ENCODE measurements at places on chromosomes 11 and 22. TPM values are rescaled to one million over a fixed set of nuclear protein-coding genes. Genes with fewer than 3 reads are reported as not detected.
A peak's percentile ranks its signal among the peaks of the same experiment; 100 is the strongest.

DNA sequence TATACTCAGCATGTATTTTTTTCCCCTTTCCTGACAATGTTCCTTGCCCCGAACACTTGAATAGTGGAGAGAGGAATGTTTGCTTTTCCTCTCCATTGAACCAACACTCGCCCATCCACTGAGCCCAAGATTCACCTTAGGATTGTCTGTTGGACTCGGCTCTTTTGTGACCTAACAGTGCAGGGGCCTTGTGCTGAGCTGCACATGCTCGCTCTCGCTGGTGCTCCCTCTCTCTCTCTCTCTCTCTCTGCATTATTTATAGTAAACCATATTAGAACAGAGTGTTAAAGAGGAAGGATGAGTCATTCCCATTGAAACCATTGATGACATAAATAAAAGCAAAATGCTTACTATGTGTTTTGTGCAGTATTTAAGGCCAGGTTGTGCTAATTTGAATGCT lies 20.7 kb downstream of the ZBTB16 start:
- no peak for DNase-seq

Gene OR51B2
- not detected for total RNA-seq

DNA sequence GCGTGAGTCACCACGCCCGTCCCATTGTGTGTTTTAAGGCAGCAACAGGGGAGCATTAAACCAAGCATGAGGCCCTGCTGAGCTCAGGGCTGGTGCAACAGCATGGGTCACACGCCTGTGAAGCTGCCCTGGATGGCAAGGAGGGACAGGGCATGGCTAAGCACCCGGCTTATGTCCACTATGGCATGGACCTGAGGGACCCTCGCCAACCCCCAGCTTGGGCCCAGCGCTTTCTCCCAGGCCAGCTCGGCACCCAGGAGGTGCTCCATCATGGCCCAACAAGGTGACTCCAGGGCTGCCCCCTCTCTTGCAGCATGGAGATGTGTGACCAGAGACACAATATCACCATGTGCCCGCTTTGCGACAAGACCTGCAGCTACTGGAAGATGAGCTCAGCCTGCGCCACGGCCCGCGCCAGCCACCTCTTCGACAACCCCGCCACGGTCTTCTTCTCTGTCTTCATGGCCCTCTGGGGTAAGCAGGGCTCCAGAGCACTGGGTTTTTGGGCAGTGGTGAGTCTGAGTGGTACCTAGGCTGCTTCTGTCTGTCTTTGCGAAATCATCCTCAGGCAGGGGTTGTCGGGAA lies 53.6 kb downstream of the ANO1 start:
- no peak for DNase-seq

DNA sequence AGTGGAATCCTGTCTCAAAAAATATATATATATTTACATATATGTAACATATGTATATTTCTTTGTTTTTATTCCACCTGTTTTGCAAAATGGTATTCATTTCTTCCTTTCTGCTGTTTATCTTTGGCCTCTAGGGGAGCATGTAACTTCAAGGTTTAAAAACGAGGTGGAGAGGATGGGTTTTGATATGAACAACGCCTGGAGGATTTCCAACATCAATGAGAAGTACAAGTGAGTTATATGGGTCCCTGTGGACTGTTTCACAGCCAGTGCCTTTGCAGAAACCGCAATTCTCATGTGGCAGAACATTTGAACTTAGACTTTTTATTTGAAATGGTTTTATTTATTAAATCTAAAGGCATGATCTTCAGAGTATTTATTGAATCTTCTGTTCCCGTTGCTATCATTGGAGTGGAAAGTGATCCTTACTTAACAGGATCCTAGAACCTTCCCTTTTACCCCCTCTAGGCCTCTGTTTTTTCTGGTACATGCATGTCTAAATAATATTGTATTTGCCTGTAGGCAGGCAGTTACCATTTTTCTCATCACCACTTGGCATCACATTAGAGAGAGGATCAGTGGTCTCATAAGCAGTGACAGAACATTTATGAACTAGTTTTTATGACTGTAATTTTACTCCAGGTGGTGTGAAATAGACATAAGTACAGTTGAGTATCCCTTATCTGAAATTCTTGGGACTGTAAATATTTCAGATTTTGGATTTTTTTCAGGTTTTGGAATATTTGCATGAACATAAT lies 81.5 kb upstream of the HORMAD2 start:
- DNase-seq, result no peak

DNA sequence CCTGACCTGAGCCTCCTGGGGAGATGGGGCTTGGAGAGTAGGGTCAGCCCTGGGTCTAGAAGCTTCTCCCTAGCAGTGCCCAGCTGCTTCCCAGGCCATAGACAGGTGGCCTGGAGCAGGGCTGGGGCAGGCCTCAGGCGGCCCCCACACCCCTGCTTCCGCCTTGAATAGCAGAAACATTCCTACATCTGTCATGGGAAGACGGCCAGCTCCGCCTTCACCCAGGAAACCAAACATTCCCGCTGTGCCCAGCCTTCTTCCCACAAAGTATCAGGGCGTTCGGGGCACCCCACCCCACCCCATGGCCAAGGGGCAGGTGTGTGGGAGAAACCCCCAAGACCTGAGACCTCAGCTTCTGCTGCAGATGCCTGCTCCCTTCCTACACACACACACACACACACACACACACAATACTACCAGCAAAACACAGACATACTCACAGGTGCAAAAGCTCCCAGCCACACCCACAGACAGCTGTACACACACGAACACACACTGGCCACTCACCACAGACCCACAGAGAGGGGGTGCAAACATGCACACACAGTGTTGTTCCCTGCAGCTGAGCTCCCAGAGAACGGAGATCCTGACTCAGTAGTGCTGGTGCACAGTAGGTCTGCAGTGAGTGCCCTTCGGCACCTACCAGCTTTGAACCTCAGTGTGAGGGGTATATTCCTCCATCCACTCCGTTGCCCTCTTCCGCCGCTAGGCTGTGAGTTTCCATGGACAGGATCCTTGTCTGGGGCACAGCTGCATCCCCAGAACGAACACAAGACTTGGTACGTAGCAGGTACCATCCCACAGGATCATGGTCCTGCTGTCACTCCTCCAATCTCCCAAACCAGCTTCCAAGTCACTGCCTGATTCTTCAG lies 37.4 kb downstream of the PDGFB start:
- no peak for DNase-seq

GRCh38 chr11:26997378-26997777 lies 3.5 kb downstream of the FIBIN start:
- DNase-seq, result no peak

DNA sequence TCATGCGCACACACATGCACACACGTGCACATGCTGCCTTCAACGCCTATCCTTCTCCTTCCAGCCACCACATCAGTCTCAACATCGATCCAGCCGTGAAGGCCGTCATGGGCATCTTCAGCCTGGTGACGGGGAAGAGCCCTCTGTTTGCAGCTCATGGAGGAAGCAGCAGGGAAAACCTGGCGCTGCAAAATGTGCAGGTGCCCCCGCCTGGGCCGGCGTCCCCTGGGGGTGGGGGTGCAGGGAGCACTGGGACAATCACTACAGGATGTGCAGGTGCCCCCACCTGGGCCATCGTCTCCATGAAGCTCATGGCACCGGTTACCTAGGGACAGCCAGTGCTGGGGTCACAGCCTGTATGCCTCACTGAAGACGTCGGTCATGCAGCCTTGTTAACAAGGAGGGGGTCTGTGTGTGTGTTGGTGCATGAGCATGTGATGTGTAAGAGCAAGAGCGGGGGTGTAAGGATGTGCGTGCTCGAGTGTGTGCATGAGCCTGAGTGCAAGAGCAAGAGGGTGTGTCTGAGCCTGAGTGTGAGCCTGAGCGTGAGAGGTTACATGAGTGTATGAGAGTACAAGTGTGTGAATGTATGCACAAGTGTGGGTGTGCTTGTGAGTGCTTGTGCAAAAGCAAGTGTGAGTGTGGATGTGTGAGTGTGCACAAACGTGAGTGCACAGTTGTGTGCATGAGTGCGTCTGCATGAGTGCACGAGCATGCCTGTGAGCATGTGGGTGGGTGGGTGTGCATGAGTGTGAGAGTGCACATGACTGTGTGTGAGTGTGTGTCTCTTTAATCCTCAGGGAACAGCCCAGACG lies 31.5 kb downstream of the NADSYN1 start:
- DNase-seq, result no peak

GRCh38 chr11:123209591-123209990 lies 14.5 kb upstream of the CLMP start:
- no peak for DNase-seq

GRCh38 chr11:79083352-79083751 lies 357.5 kb downstream of the TENM4 start:
- DNase-seq, result no peak

DNA sequence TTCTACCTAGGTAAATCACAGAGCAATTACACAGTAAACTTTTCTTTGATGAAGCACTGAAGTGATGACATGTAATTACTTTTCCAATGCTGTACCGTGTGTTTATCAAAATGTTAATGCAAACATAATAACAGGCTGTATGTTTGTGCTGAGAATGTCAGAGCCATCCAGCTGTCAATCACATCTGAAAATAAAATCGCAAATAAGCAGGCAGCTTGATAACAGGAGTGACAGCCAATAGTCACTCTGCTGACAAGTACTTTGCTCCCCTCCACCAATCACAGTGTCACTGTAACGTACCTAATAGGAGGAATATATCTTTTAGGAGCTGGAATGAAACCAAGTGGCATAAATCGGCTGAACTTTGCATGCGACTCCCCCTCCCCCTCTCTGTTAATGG lies 119.7 kb downstream of the KIRREL3 start:
- DNase-seq, result no peak

GRCh38 chr11:117814766-117815261 lies 9.7 kb downstream of the FXYD2 start:
- DNase-seq, result peak; percentile 54

DNA sequence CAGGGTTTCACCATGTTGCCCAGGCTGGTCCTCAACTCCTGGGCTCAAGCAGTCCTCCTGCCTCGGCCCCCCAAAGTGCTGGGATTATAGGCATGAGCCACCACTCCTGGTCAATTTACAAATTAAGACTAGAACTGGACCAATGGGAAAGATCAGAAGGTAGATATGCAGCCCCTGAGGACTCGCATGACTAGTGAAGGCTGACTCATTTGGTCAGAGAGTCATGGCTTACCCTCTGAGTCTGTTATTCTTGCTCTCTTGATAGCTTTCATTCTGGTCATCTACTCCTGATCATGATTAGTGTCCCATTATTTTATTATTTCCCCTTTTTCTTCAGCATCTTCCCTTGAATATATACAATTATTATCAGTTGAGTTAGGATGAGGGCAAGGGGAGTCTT lies 2.7 kb upstream of the LDHAL6A start:
- DNase-seq, result no peak

DNA sequence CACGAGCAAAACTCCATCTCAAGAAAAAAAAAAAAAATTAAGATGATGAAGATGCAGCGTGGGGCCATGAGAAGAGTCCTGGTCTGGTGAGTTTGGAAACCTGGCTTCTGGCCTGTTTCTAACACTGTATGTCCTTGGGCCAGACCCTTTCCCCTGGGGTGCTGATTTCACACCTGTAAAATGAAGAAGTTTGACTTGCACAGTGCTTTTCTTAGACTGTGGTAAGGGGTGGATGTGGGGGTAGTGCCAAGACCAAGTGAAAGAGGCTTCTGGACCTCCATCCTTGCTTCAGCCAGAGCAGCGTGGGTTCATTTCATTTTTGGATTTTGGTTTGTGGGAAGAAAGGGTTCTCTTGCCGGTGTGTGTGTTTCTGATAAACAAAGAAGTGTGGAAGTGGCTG lies 42.1 kb downstream of the PTPRJ start:
- no peak for DNase-seq

DNA sequence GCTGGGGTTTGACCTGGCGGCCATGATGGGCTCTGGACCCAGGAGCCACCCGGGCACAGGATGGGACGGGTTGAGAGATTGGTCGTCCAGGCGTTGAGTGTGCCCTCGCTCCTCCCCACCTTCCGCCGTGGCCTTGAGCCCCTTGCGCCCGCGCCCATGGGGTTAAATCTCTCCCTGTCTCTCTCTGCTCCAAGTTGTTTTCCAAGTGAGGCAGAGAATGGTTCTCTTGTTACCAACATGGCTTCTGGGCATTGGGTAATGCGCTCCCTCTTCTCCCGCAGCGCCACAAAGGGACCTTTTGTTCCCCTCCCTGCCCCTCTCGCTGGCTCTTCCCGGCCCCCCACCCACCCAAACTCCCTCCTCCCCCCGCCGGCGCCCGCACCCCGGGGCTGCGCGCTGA lies 18.8 kb upstream of the PICK1 start:
- DNase-seq, result no peak

Gene INS
- total RNA-seq, result not detected

DNA sequence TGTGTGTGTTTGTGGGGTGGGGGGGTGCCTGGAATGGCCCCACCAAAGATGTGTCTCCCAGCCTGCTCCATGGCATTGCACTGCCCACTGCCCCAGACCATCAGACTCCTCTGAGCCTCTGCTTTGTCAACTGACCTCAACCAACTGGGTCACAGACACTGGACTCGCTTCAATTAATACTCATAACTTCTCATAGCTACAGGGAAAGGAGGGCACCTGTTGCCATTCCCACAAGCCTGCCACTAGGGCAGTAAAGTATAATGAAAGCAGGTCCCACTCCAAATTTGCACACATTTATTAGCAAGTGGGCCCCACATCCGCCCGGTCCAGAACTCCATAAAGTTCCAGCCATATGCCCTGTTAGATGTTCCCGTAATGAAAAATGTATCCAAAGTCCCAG lies 70.5 kb upstream of the PRDM11 start:
- DNase-seq, result no peak

DNA sequence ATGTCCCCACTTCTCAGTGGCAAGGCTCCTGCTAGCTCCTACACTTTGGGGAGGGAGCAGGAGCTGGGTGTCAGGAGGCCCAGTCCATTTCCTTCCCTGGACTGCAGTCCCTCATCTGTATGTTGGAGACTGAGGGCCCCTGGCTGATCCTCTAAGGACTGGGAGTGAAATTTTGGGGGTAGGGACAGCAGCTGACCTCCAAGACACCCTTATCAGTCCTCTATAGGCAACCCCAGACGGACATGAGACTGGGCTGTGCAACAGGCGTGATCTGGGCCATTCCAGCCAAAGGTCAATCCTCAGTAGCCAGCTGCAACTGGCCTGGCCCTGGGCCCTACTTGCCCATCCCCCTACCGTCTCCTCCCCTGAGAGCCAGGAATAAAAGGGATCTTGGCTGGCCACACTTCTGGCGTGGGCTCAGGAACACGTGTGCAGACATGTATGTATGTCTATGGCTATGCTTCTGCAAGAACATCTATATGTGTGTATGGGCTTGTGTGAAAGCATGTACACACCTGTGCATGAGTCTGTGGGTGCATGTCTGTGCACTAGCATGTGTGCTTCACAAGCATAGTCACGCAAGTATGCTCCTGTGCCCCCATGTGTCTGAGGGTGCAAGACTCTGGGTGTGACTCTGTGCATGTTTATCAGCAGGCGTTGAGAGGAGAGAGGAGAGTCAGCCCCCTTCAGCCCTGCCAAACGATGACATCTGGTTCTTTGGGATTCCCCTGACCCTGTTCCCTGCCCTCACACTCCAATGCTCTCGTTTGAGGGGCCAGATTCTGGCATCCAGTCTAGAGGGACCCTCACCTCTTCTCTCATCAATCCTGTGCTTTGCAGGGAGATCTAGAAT lies 24.6 kb upstream of the DGAT2 start:
- no peak for DNase-seq

Gene NXPE4
- not detected for total RNA-seq

GRCh38 chr11:16117989-16118756 lies 238.2 kb downstream of the SOX6 start:
- no peak for DNase-seq

Gene GGTLC2
- not detected for total RNA-seq

Gene E2F8
- total RNA-seq, result 8.9 TPM

All from HepG2 (cell line).